ENCODE measurements at places on chromosomes 13 and 19.
A peak's percentile ranks its signal among the peaks of the same experiment; 100 is the strongest.

- DNase-seq, result no peak
Measured at GRCh38 chr13:84255226-84255797, 373.0 kb upstream of the SLITRK1 start.

GRCh38 chr13:32136716-32137115 is 105.1 kb downstream of the FRY start:
- no peak for DNase-seq

- DNase-seq, result peak; percentile 86
Measured at GRCh38 chr13:110915057-110915873, at the start of gene ANKRD10. Gene ANKRD10, minus strand, starts transcription at chr13:110915069. Its CDS starts 135 bp downstream, at chr13:110914934.

- no peak for DNase-seq
Measured at GRCh38 chr13:113573065-113573464, 11.5 kb upstream of the TFDP1 start.

GRCh38 chr13:40520916-40521315 is 145.5 kb downstream of the FOXO1 start:
- DNase-seq, result no peak

- DNase-seq, result no peak
Measured at GRCh38 chr13:102260256-102260655, 141.6 kb downstream of the FGF14 start.

GRCh38 chr19:53333066-53333462 is 485 bp upstream of the ZNF845 start:
- peak; percentile 9 for DNase-seq
